NCI-H1092 (cell line): ENCODE measurements at places on chromosomes 2 and 18.

DNA sequence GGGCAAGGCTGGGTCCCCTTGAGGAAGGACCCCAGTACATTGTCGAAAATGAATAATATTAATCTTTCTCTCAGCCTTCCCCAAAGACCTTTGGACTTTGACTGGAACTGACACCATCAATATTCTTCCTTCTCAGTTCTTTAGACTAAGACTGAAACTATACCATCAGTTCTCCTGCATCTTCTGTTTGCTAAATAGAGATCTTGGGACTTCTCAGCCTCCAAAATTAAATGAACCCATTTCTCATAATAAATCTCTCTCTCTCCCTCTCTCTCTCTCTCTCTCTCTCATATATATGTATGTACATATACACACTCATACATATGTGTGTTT is 39.7 kb upstream of the VRK2 start:
- DNase-seq = no peak

DNA sequence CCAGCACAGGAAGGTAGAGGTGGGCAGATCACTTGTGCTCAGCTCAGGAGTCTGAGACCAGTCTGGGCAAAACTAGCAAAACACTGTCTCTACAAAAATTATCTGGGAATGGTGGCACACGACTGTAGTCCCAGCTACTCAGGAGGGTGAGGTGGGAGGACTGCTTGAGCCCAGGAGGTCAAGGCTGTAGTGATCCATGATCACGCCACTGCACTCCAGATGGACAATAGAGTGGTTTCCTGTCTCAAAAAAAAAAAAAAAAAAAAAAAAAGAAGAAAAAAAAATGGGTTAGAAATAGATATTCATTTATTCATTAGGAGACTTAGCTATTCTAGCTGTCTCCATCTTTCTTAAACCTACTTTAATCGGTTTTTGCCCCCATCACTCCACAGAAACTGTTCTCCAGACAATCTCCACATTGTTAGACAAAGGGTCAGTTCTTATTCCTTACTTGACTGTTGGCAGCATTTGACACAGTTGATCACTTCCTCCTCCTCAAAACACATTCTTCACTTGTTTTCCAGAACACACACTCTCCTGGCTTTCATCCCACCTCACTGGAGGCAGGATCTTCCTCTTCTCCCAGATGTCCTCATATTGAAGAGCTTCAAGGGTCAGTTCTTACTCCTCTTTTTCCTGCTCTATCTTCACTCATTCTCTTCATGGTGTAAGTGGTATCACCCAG is 103.1 kb downstream of the DTNB start:
- DNase-seq = no peak

DNA sequence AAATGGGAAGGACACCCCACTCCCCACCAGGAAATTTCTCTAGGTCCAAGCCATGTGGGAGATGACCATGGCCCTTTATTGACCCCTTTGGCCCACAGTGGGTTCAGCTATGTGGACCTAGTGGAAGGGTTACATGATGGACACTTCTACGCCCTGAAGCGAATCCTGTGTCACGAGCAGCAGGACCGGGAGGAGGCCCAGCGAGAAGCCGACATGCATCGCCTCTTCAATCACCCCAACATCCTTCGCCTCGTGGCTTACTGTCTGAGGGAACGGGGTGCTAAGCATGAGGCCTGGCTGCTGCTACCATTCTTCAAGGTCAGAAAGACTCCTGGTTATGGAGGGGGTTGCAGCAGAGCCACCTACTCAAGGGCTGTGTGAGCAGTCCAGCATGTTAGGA is 1.3 kb downstream of the STK16 start:
- DNase-seq = no peak

GRCh38 chr2:74685408-74685807 is 31.4 kb downstream of the SEMA4F start:
- no peak for DNase-seq

GRCh38 chr2:217790195-217790594 is 212.6 kb downstream of the TNS1 start:
- DNase-seq = no peak
